ENCODE measurements at places on chromosomes 2 and 18.

DNA sequence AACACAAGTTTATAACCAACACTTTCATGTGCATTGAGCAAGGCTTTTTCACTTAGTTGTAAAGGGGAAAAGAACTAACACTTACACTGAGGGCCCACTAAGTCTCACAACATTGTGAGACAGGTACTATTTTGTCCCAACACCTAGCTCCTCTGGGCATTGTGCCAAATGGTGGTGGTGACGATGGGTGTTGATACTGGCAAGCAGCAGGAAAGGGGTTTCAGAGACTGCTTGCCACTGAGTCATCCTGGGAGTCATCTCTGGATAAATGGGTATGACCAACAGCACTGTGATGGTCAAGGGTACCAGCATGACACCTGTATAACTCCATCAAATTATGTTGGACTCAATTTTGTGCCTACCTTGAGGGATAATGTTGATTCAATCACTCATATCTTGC, 138.8 kb upstream of the ITGA6 start:
- DNase-seq = no peak

DNA sequence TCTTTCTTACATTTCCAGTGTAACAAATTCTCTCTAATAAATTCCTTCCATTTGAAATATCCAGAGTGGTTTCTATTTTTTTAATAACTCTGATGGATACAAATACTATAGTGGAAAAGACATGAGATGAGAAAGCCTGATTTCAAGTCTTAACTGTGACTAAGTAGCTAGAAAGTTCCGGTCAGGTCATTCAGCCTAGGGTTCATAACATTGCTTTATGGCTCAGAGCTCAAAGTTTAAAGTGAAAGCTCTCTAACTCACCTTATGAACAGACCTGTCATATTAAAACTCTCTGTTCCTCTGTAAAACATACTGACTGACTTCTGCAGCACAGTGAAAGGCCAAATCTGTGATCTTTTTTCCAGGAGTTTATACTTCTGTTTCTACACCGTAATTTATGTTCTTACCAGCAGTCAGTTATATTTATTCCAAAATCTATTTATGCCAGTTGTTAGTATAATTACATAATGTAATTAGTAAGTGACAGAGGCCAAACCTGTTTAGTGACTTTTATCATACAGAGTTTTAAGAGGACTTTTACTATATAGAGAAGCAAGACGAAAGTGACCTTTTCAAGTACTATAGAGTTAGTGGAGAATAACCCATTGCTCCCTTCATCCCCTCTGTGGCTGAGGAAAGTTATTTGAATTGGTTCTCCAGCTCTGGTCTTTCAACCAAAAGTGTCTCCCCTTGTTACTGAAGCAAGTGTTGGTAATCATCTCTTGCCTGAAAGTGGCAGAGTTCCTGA, 118.8 kb upstream of the PDE1A start:
- DNase-seq = no peak

- DNase-seq = no peak
Observed at GRCh38 chr18:45860971-45861370, 35.5 kb downstream of the SIGLEC15 start.

DNA sequence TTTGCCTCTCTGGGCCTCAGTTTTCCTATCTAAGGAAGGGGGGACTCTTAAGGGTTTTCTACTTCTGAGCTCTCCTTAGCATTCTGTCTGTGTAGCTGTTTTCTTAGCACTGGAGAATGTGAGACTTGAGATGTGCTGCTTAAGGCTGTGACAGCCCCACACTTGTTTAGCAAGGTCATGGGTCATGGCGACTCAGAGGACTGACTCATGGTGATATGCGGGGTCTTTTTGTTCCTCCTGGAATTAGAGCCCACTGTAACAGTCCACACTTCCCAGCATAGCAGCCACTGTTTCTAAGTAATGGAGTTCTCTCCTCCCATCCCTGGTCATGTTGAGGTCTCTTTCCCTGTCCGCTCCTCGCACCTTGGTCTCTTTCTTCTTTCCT, 4.1 kb upstream of the LPIN1 start:
- no peak for DNase-seq

DNA sequence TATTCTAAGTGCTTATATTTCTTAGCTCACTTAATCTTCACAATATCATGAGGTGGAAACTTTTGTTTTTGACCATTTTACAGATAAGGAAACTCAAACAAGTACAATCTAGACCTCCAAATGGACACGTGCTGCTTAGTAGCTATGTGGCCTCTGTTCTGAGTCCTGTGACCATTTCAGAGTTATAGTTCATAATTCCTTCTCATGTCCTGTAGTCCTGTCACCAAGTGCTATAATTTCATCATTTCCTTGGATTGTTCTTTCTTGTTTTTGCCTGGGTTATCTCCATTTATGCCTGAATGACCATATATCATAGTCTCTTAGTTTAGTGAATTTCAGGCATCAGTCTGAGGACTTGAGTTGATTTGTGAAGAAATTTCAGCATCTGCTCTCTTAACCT, 91.7 kb downstream of the NUP35 start:
- DNase-seq = no peak

GRCh38 chr2:231008131-231008530, 12.2 kb downstream of the SPATA3 start:
- no peak for DNase-seq

DNA sequence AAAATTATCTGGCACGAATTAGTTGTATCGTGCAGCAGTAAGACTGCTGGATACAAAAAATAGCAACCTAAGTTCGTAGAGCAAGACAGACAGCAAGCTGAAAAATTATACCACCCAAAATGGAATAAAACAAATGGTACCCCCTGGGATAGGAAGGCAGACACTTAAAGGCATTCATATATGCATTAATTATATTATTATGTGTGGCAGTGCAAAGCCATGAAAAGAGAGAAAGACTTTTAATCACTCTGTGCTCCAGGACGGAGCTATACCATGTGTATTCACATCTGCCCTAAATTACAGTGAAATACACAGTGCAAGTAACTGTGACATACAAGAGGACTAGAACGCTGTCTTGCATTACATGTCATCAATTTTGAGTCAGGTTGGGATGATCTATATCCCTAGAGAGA, 235.9 kb downstream of the GULP1 start:
- no peak for DNase-seq

DNA sequence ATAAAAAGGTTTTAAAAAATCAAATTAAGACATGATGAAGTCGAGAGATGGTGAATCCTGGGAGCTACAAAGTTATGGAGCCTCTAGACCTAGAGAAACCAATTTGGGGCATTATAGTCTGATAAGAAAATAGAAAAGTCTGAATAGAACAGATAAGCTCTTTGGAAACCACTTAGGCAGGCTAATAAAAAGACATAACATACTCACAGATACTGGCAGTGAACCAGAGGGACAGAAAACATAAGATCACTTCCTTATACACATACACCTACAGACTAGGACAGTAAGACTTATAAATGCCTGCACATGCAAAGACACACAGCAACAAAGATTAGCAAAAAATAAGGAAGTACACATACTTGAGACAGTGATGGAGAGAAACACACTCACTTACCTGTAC, 20.0 kb downstream of the SMC6 start:
- no peak for DNase-seq

DNA sequence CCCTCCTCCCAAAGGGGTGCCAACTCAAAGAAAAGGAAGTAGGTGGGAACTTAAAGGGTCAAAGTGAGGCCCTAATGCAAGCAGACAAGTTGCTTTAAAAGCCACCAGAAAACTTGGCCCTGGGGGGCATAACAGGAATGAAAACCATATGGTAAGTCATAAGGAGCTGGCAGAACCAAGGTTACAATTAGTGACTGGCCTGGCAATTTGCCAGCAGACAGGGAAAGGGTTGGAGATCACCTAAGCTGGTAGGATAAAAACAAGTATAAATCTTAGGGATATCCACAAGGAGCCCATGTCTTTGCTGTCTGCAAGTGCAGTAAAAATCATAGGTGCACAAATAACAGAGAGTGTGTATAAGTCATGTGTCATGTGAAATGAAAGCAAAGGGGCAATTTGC, 256.7 kb upstream of the LRRTM4 start:
- no peak for DNase-seq

DNA sequence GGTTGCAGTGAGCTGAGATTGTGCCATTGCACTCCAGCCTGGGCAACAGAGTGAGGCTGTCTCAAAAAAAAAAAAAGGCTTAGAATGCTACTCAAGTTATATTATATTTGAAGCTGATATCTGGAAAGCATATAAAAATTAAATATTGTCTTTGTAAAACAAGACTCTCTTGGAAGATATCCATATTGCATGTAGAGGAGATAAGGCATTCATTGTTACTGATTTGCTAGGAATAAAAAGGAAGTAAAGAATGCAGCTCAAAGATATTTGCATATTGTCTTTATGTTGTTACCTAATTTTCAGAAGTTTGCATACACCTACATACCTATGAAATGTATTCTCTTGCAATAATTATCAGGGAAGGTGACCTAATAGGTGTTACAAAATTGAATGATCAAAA, 79.4 kb downstream of the MYOM1 start:
- DNase-seq = peak; percentile 62

DNA sequence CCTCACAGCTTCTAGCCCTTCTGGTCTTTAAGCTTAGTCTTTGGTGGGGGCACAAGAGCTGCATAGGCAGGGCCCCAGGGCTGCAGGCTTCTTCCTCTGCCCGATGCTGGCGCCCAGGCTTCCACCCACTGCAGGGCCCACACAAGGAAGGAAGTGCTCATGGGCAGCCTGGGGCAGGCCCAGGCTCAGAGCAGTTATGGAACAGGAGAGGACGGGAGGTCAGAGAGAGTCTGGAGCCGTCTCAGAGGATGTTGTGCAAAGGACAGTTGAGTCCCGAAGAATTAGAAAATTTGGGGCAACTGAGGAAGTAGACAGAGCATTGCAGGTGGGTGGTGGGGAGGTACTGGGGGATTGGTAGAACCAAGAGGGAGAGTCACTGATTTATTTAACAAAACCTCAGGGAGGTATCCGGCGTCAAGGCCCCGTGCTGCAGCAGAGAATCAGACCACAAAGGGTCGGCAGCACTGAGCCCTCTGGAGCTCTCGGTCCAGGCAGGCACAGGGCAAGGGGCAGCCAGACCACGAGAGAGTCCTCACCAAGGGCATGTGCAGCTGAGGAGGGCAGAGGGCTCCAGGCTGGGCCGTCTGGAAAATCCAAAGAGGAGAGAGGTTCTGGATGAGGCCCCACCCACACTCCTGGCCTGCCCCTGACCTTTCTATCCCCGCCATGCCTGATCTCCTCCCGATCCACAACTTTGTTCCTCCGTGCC, 110.8 kb upstream of the GLI2 start:
- DNase-seq = no peak

DNA sequence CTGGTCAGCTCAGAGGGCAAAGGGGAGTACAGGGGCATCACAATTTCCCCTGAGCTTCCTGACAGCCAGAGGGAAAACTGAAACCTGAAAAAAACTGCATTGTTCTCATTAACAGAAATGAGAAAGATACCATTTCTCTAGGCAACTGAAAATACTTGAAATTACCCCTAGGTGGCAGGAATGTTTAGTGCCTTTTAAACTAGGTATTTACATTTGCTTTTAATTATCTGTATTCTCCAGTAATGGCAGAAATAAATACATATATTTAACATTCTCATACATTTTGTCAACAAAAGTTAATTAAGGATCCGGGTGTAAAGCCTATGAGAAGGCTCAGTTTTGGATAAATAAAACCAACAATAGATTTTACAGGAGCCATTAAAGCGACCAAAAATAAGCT, 34.5 kb downstream of the RPL31 start:
- DNase-seq = no peak

- DNase-seq = no peak
Observed at GRCh38 chr2:36507408-36507812, 90.6 kb downstream of the FEZ2 start.

DNA sequence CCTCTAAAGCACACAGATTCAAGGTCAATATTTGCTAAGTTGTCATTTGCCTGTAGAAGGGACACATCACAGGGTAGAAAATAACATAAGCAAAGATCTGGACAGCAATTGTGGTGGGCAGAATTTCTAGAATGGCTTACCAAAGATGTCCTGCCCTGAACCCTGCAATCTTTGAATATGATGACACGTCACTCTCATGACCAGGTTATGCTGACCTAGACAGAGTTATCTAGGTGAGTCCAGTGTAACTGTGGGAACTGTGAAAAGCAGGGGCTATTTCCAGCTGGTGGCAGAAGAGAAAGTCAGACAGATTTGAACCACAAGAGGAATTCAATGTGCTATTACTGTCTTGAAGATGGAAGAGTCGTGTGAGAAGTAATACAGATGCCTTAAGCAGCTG, 112.3 kb upstream of the CNGA3 start:
- no peak for DNase-seq

DNA sequence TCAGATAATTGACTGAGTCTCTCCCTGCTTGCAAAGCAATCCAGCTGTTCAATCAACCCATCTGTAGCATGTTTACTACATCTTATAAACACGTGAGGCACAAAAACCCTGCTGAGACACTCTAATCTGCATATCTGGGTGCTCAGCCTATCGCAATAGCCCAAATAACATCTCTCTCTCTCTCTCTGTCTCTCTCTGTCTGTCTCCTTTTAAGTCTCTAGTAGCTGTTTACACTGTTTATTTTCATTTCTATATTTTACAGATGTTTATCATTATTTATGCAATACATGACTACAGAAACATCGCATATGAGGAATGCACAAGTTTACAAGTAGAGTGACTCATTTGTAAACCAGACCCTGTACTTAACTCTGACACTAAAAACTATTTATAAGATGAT, 422.1 kb upstream of the DSEL start:
- DNase-seq = no peak

GRCh38 chr2:231667096-231667427, 41.3 kb upstream of the PTMA start:
- no peak for DNase-seq

- DNase-seq = no peak
Observed at GRCh38 chr2:230455005-230455684, 39.1 kb downstream of the SP100 start.

DNA sequence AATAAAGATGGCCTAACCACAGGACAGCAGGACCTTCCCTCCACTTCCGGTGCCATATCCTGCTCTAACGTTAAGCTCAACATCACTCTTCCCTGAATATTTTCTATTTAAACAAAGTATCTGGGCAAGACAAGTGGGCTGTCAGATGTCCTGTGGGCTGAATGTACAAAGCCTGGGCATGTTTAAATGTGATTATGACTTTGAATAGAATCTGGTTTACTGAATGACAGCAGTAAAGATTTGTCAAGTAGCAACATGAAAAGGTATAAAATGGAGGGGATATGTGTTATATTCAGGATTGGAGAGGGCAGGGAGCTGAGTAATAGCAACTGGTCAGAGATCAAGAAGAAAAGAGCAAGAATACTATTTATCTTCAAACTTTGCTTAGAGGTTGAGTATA, 540.9 kb downstream of the NRXN1 start:
- no peak for DNase-seq

DNA sequence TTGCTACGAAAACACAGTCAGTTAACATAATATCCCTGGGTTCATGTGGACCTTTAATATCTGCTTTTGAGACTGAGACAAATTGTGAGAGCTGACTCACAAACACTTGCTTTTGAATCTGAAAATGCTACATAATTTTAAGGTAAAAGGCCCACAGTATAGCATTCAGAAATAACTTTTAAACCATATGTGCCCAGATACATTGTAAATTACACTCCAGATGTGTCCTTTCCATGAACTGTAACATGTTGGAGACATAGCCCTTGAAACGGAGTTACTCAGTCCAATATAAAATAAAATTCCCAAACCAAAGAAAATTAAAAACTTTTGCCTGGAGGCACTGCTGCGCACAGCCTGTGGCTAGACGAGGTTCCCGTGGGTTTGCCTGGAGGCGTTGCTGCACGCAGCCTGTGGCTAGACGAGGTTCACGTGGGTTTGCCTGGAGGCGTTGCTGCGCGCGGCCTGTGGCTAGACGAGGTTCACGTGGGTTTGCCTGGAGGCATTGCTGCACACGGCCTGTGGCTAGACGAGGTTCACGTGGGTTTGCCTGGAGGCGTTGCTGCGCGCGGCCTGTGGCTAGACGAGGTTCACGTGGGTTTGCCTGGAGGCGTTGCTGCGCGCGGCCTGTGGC, 131.9 kb upstream of the ALKAL2 start:
- DNase-seq = no peak

All from NCI-H526 treated with DMSO at 0.1 percent for 48 hours (cell line).